Fibroblast of skin of back (primary cell): ENCODE measurements at places on chromosomes 6 and 20.
A peak's percentile ranks its signal among the peaks of the same experiment; 100 is the strongest.

GRCh38 chr6:11767458-11767857 lies 11.1 kb downstream of the ADTRP start:
- peak; percentile 30 for DNase-seq

DNA sequence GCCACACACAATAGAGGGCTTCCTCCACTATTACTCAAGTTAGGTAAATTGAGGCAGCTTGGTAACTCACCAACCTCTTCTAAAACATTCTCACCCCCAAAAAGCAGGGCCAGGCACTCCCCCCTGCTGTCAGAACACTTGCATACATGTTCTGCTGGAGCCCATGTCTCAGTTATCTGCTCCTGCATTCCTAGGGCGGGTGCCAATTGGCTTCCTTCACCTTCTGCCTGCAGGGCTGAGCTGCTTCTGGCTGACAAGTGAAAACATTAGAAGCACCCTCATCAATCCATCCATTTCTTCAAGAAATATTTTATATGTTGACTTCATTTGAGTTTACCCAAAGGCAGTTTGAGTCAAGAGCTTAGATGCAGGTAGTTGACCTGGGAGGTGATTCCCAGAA lies 4.5 kb upstream of the ENTPD6 start:
- DNase-seq, result no peak

DNA sequence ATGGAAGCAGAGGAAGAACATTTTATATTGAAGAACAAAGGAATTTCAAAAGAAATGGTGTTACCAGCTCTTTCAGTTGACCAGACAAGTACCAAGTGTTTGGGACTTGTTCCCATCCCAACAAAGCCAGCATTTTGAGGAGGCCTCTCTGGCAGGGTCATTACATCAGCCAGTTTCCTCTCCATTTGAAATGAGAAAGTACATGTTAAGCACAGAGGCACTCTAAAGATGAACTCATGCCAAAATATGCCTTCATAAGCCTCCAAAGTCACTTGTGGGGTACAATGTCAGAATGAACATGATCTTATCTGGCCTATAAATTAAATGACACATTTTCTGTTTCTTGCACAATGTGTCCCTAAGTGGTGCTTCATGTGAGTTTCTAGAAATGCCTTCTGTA lies 223.9 kb downstream of the PRL start:
- no peak for DNase-seq

GRCh38 chr6:84123186-84123585 lies 89.6 kb downstream of the MRAP2 start:
- DNase-seq, result no peak

- DNase-seq, result no peak
Measured at GRCh38 chr6:14258695-14259593, 141.4 kb downstream of the CD83 start.

DNA sequence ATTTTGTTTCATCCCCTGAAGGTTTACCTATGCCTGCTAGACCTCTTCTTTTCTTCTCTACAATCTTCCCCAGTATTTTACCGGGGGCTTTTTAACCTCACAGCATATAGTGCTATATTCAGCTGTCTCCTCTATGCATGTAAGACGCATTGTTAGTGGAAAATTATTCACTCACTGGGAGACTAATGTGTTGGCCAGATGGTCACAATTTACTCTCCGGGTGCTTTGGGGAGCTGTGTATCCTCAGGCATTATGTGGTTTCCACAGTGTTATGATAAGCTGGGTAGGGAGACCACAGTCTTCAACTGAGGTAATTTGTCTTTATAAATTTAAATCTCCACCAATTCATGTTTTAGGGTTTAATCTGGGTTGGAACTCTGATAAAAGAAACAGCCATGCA lies 553.8 kb upstream of the PTCHD4 start:
- no peak for DNase-seq

DNA sequence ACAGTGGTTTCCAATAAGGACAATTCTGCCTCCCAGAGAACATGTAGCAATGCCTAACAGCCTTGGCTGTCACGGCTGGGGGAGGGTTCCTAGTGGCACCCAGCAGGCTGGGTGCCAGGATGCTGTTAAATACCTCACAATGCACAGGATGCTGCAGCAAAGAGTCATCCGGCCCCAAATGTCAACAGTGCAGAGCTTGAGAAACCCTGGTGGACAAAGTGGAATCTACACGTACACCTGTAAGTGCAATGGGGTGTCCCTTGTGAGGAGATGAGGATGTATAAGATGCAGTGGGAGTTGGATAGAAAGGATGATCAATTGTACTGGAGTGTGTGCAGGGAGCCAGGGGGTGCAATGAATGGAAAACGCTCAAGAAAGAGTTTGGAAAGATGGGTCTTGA lies 142.4 kb downstream of the FNDC1 start:
- DNase-seq, result peak; percentile 27

DNA sequence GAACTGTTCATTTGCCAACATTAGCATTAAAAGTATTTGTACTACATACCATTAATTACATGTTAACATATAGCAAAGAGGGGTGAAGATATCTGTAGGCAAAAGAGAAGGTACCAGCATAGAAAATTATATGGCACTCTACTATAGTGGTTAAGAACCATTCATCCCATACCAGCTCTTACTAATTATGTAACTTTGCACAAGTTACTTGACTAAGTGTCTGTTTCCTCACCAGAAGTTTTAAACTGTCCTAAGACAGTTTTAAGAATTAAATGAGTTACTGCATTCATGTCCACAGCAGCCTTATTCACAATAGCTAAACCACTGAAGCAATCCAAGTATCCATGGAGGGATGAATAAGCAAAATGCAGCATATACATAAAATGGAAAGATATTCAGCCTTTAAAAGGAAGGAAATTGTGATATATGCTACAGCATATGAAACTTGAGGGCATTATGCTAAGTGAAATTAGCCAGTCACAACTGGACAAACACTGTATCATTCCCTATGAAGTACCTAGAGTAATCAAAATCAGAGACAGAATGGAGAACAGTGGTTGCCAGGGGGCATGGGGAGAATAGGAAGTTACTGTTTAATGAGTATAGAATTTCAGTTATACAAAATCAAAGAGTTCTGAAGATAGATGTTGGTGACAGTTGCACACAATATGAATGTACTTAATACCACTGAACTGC lies 98.9 kb downstream of the RNGTT start:
- DNase-seq, result no peak

GRCh38 chr6:51986864-51987263 lies 100.5 kb downstream of the PKHD1 start:
- no peak for DNase-seq

- DNase-seq, result no peak
Measured at GRCh38 chr20:25277941-25278521, 30.1 kb downstream of the PYGB start.
